T-helper 22 cell (primary cell): ENCODE measurements at places on chromosomes 6 and 20.

DNA sequence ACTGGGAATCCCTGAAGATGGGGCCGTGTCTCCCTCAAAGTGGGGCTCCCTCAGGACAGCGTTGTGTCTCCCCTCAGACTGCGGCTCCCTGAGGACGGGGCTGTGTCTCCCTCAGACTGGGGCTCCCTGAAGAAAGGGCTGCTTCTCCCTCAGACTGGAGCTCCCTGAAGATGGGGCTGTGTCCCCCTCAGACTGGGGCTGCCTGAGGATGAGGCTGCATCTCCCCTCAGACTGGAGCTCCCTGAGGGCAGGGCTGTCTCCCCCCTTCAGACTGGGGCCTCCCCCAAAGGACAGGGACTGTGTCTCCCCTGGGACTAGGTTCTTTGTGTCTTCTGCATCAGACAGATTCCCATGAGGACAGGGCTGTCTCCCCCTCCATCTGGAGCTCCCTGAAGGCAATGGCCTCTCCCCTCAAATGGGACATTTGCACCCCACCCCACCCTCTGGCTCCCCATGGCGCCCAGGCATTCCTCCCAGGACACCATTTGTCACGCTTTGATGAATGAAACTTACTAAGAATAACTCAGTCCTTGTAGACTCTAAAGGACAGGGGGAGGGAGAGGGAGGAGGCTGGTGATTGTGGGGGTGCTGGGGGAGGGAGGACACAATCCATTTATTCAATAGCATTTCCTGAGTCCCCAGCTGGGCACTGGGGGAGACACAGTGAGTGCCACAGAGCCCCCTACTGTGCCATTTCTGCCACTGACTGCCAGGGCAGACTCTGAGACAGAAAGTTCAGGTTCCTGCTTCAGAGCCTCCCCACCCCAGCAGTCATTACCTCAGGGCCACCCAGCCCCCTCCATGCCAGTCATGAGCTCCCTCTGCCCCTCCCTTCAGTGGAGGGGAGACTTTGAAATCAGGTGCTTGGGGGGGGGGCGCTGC is 122.4 kb downstream of the MRPL14 start:
- no peak for DNase-seq

- no peak for DNase-seq
Observed at GRCh38 chr20:20002101-20002998, 14.8 kb upstream of the NAA20 start.

DNA sequence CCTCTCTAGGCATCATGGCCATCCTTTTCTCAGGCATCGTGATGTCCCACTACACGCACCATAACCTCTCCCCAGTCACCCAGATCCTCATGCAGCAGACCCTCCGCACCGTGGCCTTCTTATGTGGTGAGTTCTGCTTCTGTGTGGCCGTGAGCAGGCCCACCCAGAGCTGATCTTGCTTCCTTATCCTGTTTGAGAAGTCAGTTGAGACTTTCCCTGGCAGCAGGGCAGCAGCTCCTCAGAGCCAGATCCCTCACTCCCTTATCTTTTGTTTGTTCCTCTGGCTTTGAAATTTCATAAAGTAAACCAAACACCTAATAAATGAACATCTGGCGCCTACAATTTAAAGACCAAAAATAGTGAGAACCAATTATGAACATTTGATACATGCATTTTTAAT is 40.6 kb downstream of the SPATA2 start:
- no peak for DNase-seq

DNA sequence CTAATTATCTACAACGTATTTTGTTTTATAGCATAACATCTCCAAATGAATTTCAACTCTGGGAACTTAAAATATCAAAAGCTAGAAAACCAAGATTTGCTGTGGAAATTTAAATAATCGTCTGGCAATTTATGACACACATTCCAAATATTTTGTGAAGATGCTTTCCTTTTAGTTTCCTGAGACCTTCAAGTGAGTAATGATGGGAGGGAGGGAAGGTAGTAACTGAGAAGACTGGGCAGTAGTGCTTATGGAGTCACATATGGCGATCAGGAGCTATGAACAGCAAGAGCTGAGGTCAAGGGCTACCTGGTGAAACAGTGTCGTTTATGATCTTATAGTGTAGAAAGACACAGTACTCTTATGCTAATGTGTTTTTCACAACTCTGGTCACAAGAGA is 178.2 kb upstream of the THEMIS start:
- DNase-seq = no peak

- DNase-seq = no peak
Observed at GRCh38 chr6:42711930-42712329, 10.5 kb downstream of the PRPH2 start.

DNA sequence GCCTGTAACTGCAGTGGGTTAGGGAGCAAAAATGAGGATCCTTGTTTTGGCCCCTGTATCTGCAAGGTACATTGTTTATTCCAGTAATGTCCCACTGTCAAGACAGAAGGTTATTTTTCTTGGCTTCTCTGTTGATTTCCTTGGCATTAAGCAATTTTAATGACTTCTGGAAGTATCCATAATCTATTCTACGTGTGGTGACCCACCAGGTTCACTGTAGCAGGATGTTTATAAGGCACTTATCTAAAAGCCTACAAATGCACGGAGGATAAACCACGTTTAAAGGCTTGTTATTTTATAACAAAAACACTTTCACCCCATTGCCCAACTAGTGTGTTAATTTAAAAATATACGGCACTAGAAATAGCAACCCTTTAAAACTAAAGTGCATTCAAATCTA is 294.9 kb downstream of the LAMA2 start:
- DNase-seq = no peak

GRCh38 chr6:56956491-56956890 is 1.6 kb downstream of the BEND6 start:
- DNase-seq = no peak

DNA sequence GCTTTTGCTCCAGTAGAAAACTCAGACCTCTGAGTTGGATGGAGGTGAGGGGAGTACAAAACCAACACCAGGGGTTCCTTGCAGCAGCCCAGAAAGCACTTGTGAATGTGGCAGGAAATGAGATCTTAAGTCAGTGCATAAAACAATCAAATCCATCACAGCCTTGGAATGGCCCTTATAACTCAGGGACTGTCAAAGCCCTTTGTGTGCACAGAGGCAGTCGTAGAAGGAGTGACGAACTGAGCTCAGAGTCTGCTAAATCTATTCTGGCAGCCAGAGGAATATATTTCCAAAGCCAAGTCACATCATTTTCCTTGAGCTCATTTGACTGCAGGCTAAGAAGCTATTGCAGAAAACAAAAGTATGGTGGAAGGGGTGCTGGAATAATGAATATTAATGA is 676.6 kb downstream of the DHX35 start:
- DNase-seq = no peak

- no peak for DNase-seq
Observed at GRCh38 chr6:3729603-3730344, 21.7 kb downstream of the PXDC1 start.

DNA sequence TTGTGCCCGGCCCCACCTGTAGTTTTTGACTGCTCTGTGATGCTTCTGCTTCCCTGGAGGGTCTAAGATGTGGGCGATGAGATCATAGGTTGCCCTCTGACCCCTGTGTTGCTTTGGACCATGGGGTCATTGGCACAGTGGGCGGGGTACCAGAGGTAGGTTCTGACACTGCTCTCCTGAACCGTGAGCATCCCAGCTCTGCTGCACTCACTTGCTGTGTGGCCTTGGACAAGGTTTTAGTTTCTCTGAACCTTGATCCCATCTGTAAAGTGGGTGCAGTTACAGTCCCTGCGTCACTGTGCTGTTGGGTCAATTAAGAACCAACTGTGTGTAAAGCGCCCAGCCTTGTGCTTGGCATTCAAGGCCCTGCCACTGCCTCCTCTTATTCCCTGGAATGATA is 30.9 kb downstream of the SRC start:
- no peak for DNase-seq

GRCh38 chr6:51753635-51754034 is 333.8 kb downstream of the PKHD1 start:
- no peak for DNase-seq

- DNase-seq = no peak
Observed at GRCh38 chr6:155381673-155382337, 67.5 kb upstream of the TFB1M start.

DNA sequence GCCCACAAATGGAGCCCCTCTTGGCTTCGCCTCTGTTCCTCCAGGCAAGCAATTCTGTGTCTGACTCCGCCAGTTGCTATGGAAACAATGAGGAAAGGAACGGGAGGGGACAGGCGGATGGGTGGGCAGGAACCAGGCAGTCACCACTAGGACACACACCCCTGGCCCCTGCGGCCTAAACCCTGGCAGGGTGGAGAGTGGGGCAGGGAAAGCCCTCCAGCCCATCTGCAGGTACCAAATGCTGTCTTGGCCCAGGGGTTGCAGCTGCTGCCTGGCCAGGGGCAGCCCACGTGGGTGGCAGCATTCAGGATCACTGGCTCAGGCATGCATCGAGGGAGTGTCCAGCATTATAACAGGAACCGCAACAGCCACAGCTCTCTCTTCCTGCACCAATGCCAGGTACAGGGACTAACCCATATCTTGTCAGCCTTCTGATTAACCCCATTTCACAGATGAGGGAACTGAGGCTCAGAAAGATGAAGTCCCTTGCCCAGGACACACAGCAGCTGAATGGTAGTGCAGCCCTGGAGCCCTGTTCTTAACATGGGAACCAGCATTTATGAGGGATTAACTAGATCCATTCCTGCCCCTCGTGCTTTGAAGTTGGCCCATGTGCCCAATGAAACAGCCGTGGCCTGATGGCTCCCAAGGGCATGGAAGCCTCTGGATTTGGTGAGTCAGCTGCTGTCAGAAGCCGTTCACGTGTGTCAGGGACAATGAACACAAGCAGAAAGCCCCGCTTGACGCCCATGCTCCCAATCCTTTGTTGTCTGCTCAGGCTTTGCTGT is 66.3 kb downstream of the NOL4L start:
- no peak for DNase-seq

- no peak for DNase-seq
Observed at GRCh38 chr6:152636609-152637295, 410 bp downstream of the SYNE1 start.

DNA sequence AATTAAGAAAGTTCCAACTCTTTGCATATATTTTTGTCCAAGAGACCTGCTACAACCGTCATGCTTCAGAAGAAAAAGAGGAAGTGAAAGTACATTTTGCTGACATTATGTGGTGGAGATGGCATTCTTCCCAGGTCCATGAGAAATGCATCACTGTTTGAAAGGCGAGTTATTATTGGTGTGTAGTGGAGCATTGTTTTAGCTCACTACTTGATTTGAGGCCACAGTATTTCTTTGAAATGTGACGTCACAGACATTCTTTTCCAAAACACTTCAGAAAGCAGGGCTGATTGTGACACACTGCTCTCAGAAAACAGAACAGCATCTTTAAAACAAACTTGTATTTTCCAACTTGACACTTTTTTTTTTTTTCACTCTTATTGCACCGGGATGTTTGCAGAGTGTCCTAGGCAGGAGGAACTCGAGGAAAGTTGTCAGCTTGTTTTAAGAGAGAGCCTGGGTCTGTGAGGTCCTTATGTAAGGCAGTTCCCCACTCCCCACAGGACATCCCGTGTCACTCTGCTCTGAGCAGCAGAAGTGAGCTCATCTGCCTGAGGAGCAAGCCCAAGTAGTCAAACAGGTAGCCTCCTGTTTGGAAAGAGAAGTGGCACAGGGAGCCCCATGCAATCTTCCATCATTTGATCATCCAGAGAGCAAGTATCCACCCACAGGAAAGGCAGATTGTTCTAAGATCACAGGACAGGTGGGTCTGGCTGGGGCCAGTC is 1.1 kb downstream of the SPTLC3 start:
- DNase-seq = no peak

DNA sequence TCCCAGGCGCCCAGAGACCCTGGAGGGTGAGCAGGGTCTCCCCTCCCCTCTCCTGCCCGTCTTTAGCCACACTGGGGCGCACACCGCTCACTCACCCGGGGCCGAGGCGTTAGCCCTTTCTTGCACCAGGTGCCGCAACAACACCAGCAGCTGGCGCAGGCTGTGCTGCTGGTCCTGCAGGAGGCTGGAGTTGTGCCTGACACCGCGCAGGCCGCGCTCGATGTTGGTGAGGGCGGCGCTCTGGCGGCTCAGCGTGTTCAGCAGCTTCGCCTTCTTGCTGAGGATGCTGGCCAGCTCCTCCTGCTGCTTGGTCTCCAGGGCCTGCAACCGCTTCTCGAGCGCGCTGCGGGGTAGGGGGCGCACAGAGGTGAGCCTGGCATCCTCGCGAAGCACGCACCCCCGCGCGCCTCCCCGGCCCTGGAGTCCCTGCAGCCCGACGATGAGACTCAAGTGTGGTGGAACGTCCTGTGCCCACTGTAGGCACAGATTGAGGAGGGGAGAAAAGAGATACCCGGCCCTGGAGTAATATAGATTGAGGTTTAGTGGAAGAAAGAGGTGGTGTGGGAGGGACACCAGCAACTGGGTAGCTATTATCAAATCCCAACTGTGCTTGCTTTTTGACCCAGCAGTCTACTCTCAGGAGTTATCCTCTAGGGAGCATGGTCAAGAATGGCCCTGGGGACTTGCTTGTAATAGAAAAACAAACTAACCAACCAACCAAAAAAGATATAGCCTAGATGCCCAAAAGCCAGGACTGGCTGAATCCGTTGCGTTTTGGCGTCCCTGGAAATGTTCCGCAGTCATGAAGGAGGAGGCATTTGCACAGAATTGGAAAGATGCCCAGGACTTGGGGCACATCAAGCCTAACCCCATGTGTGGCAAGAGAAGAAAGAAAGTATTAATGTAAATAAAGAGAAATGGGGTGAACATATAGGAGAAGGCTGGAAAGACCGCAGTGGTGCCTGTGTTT is 30.9 kb downstream of the ANGPT4 start:
- no peak for DNase-seq

- no peak for DNase-seq
Observed at GRCh38 chr20:12640251-12640650, 368.5 kb upstream of the SPTLC3 start.

GRCh38 chr6:33896391-33897188 is 92.8 kb upstream of the MLN start:
- no peak for DNase-seq

DNA sequence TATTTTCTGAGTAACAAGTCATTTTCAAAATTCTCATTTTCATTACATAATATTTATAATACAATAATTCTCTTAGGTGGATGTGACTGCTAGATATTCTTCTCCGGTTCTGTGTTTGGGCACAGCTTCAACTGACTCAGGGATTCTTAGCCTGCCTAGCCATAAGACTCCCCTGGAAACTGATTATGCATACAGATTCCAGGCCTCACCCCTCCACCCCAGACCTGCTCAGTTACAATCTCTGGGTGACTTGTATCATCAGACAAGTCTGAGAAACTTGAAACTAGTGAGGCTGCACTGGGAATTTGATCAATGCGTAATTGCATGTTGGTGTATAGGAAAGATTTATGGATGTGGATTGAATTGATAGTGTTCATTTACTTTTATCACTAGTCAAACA is 25.4 kb downstream of the FLRT3 start:
- DNase-seq = no peak
